ENCODE measurements at places on chromosomes 3 and 15.

DNA sequence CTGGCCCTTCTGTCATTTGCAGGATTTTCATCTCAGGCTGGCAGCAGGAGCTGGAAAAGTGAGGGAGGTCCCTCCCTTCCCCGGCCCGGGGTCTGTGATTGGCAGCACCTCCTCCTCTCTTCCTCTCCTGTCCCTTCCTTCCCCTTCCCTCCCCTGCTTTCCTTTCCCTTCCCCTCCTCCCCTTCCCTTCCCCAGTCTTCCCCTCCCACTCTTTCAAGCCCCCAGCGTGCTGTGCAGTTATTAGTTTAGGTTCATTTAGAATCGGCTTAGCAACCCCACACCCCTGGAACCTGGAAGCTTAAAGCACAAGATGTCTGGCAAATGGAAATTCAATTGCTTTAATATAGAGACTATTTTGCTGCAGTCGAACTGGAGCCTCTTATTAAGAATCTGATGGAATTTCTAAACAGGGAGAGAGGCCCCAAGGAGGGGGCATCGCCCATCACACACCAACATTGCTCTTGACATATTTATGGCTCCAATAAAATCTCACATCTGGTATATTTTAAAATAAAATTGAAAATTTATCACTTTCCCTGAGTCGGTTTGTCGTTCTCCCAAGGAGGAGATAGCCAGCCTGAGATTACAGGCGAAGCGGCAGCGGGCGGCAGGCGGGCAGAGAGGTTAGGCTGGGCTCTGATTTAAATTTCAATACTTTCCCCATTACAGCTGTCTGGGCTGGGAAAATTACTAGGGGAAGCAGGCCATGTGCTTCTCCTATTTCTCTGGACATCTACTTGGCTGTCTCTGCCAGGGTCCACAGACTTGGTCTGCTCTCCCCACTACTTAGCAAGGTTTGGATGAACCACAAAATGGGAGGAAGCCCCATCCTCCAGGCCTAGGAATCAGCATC, 98.9 kb downstream of the LINGO1 start:
- DNase-seq: no peak

DNA sequence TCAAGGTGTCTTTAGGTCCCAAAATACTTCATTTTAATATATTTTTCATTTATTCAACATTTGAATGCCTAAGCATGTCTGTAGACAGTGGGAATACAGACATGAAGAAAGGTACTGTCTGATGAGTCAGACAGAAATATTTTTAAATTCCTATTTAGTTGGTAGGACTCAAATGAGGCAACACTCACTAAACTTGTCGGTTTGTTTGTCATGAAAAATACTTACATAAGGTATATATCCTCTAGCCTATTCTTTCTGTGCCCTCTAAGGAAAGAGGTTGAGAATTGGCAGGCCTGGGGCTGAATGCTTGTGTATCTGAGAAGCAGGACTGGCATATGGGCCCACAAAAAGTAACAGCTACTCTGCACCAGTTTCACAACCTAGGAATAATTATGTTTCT, 423.6 kb upstream of the MDFIC2 start:
- no peak for DNase-seq

GRCh38 chr3:143975554-143976152, 4.0 kb downstream of the DIPK2A start:
- DNase-seq: no peak

GRCh38 chr15:64693134-64693533, 82.3 kb downstream of the RBPMS2 start:
- DNase-seq: no peak

DNA sequence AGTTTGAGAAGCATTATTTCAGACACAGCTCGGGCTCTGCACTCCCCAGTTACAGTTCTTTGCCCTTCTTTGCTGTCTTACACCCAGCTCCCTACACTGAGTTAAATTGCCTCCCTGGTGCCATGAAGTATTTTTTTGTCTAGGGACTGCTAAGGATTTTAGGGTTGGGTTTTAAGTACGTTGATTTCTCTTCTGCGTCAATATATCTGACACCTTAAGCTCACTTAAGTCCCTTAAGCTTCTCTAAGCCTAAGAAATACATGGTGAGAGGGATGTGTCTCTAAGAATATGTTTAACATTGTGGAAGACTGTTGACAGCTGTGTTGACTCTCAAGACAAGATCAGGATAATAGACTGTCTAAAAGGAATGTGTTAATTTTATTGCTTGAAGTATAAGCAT, 400.5 kb downstream of the PTPRG start:
- no peak for DNase-seq

DNA sequence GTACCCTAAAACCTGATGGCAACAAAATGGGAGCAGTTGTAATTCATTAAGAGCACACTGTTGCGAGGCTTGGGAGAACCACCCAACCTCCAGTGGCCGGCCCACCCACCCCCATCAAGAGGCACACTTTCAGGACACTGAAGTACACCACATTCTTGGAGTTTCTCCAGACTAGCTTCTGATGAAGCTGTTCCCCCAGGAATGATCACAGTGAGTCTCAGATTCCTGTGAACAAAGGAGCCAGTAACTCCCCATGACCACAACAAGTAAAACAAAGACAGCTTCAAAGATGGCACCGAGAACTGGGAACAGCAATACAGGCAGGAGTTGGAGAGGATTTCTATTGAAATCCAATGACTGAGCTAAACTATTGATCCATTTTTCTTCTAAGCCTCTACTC, 126.0 kb downstream of the ST8SIA2 start:
- DNase-seq: no peak

All from right forelimb (tissue), 1 donor.